ENCODE measurements at places on chromosomes 2 and 18.
A peak's percentile ranks its signal among the peaks of the same experiment; 100 is the strongest.

- DNase-seq, result no peak
Measured at GRCh38 chr2:185668710-185669109, 69.9 kb upstream of the FSIP2 start.

- no peak for DNase-seq
Measured at GRCh38 chr2:83689402-83689801, 769.7 kb downstream of the SUCLG1 start.

- DNase-seq, result peak; percentile 81
Measured at GRCh38 chr2:218010140-218010983, 7.6 kb upstream of the TNS1 start.

DNA sequence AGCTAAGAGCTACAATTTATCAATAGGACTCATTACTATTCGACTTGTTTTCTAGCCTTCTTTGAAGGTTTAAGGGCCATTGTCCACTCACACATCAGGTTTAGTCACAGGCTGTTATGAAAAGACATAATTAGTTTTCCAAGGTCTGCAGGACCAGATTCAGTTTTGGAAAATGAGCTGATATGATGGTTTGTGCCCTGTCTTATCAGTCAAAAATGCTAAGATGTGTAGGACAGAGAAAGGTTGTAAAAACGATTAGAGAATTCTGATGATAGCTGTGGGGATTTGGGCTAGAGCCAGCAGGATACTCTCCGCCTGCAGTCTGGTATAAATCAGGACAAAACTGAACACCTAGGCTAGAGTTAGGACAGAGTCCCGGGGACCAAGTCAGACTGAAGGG, 213.3 kb downstream of the LRRTM1 start:
- DNase-seq, result no peak

- DNase-seq, result peak; percentile 69
Measured at GRCh38 chr2:110674620-110675555, 3.0 kb downstream of the BUB1 start.

- DNase-seq, result no peak
Measured at GRCh38 chr18:33467531-33467930, 27.0 kb upstream of the CCDC178 start.

- DNase-seq, result no peak
Measured at GRCh38 chr2:10038716-10039115, 4.6 kb upstream of the KLF11 start.

DNA sequence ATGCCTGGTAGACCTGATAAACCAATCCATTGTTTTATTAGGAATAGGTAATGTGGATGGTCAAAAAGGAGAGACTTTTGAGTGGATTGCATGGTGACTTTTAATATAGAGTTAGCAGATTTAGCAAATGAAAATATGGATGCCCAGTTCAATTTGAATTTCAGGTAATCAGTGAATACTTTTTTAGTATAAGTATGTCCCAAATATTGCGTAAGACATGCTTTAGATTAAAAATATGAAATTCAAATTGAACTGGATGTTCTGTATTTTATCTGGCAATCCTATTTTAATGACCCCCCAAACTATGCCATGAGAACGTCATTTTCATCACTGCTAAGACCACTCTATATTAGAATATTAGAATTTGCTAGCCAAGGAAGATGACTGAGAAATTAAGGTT, 30.3 kb upstream of the TNP1 start:
- DNase-seq, result no peak

GRCh38 chr2:229417176-229417575, 146.1 kb upstream of the PID1 start:
- DNase-seq, result no peak

DNA sequence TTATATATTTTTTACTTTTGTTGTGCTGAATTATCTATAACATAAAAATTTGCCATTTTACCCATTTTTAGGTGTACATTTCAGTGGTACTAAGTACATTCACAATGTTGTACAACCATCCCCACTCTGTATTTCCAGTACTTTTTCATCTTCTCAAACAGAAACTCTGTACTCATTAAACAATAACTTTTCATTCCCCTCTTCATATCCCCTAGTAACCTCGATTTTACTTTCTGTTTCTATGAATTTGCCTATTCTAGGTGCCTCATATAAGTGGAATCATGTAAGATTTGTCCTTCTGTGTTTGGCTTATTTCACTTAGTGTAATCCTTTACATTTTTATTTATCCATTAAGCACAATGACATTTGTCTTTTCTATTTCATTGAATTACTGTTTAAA, 51.3 kb downstream of the GTF2A1L start:
- no peak for DNase-seq

GRCh38 chr2:11127761-11128160, 27.5 kb upstream of the SLC66A3 start:
- DNase-seq, result no peak

DNA sequence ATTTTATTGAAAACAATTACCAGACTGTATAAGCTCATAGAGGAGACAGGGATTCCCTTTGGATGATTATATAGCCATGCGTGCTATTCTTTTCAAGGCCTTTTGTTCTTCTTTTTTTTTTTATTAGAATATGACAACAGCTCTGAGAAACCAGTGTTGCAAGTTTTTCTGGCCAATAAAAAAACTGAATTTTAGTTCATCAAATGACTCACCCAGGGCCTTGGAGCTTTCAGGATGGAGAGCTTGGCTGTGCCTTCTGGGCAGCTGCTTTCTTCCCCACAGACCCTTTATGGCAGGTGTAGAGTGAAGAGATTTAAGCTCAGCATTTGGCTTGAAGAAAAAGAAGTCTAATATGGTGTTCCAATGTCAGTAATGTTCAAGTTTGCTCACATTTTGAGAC, 497.9 kb upstream of the FANCL start:
- DNase-seq, result no peak

- peak; percentile 91 for DNase-seq
Measured at GRCh38 chr2:9139491-9140443, 66.8 kb upstream of the ASAP2 start.

DNA sequence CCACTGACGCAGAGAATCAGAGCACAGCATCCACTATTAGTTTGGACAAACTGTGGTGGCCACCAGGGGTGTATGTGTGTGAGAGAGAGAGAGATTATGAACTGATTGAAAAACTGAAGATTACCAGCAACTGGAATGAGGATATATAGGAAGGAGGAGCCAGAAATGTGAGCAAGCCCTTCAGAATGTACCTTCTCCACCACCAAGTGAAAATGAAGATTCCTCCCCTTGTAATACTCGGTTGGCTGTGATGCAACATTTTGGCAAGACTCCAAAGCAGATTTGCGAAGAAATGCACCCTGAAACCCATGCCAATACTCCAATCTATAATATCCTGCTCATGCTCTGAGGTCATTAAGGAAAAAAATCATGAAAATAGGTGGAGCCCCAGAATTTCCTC, 121.2 kb upstream of the SLC35G4 start:
- DNase-seq, result no peak

DNA sequence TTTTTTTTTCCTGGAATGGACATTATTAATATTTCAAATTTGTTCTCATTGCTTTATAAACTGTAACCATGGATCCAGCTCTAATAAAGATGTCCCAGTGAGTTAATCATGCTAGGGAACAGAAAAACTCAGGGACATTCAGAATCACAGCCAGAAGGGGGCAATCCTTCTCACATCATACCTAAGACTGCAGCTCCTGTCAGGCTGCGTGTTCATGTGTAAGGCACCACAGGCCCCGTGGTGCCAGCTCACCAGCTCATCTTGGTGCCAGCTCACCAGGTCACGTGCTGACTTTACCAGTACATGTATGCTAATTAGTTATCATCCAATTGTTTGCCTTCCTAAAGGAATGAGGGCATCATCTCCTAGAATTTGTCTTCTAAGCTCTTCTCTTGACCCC, 84.7 kb upstream of the NEDD4L start:
- peak; percentile 64 for DNase-seq

GRCh38 chr18:63969942-63970808, at the start of gene SERPINB8:
Gene SERPINB8 (plus strand): TSS chr18:63970081. CDS start chr18:63978309, 8,228 bp downstream.
- peak; percentile 99 for DNase-seq

GRCh38 chr2:192566863-192567262, 372.1 kb upstream of the TMEFF2 start:
- DNase-seq, result no peak

DNA sequence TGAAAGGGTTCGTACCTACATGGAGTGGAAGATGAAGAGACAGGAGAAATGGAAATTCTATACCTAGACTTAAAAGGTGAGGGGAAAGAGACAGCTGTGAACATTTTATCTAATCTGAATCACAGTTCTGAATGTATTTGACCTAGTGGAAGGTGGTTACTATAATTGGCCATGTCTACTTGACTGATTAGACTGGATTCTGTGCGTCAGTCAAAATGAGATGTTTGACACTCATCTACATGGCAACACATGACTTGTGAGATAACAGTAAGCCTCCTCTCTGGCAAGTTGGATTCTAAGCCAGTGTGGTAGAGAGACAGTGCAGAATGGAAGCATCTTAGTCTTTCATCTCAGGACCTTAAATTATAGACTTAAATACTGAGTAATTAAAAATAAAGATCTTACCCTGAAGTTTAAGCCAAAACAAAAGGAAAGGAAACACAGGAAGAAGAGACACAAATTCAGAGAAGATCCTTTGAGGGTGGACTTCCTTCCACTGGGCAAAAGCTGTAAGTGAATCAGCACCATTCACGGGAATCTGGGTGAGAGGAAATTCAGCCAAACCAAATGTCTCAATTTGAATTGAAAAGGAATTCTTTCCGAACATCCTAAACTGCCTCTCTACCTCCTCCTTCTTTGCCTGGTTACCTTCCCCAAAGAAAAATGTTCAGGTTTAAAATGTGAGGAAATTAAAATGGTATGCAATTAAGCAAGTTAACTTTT, 121.6 kb downstream of the EHBP1 start:
- DNase-seq, result no peak
